ENCODE measurements at places on chromosomes 11 and 22.

DNA sequence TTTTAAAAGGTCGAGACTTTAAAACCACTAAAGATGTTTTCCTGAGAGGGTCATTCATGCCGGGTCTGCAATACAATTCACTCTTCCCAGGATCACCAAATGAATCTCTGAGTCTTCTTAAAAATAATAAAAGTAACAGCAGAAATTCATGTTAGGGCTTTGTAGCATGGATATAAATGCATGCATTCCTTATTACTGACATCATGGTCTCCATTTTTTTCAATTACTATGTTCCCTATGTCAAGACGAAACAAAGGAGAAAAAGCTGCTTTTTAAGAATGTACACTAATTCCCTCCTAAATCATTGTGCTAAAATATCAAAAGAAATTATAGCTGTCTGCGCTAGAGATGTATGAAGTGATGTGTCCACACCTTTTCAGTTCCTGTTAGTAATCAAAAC is 789.9 kb upstream of the LRRC4C start:
- no peak for DNase-seq

DNA sequence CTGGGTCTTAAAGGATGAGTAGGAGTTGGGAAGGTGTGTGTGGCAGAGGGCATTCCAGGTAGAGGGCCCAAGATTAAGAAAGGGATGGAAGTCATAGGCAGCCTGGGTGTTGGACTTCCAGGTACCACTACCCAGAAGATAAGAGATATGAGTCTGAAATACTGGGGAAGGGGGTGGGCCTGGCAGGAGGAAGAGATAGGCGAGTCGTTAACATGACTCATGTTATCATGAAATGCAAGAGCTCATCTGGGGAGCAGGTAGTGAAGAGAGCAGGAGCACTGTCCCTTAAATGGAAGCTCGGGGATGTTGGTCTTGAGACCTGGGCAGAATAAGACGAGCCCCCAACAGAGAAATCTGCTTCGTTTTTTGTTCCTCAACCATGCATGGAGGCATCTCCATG is 10.2 kb downstream of the ZC3H7B start:
- DNase-seq = no peak

DNA sequence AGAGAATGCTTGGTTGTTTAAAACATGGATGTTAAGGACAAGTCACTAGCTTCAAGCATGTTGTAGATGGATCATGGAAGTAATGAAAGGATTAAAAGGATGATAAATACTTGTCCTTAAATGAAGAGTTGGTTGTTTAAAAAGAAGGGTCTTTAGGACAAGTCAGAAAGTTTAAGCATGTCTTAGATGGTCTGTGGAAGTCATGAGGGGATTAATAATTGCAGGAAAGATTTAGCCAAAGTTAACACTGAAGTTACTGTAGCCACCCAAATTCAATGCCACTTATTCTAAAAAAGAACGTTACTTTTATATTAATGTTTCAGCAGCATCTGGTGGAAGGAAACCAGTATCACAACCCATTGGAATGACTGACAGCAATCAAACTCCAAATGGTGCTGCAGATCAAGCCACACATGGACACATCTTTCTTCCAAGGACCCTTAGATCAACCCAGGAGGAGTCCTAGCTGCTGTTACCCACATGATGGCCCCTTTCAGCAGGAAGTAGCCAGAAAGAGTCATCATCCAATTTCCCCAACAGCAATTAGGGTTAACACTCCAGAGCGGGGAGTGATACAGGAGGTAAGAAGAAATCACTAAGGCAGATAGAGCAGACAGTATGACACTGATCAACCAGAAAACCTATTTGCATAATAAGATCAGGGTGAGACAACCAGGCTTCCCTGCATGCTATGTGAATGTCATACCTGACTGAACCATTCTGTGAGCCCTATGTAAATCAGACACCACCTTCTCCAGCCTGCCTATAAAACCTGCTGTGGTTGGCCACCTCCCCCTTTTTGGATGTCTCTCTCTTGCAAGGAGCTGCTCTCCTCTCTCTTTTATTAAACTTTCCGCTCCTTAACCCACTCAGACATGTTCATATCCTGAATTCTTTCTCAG is 88.4 kb upstream of the GNAZ start:
- peak; percentile 26 for DNase-seq

- no peak for DNase-seq
These were observed 78.3 kb downstream of the CTTN start for GRCh38 chr11:70476669-70477068.

DNA sequence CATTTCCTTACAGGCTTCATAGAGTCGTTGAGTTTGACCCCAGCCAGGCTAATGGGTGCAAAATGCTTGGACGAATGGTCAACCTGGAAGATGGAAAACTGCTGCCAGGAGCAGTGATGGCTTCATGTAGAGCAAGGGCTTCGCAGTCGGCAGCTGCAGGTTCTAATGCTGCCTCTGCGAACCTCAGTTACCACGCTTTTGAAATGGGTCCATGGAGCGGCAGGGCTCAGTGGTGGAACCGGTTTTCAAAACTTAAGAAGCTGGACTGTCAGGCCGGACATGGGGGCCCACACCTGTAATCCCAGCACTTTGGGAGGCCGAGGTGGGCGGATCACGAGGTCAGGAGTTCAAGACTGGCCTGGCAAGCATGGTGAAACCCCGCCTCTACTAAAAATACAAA is 55.9 kb upstream of the PRR5 start:
- DNase-seq = no peak

DNA sequence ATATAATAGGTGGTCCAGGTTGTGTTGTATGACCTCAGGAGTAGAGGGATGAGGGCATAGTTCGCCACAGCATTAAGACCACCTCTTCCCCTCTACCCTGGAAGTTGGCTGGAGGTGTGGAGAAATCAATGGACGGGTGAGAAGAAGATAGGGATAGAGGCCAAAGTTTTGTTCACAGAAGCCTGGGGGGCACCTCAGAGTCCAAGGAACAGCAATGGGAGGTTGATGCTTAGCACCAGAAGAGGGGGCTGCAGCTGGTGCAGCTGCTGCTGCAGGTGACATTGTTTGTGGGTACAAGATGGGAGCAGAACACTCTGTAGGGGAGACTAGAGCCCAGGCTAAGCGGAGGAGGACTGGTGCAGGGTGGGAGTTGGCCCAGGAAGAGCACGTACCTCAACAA is 31.2 kb upstream of the SPON1 start:
- DNase-seq = no peak

DNA sequence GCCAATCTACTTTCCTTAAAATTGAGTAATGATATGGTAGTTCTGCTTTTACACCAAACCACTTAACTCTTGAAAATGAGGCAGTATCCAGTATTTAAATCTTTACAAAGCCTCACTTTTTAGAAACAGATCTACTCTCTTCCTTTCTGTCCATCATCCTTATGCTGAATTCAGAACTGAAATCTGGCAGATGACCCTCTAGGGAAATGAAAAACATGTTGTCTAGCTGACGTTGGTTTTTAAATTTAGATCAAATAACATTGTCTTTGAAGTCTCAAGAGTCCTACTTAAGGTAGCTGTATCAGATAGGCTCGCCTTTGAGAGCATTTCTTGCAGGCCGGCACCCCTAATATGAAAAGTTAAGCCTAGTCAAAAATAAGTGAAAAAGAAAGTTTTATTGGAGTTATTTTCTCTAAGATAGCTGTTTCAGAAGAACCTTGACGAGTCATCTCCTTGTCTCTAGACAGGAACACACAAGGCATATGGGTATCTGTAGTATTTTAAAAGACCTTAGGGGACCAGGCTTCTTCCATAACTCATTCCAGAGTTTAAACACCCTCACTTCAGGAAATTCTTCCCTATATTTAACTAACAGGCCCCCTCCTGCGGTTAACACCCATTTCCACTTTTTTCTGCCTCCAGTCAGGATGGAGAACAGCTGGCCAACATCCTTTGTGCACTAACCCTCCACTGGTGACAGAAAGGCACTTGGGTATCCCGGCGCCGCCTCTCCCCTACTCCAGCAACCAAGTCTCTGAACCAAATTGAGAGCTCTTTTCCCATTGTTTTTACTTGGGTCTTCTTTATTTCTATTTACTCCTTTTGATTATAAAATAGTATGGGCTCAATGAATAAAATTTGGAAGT is 81.2 kb downstream of the WNT11 start:
- no peak for DNase-seq
